Cerebellar nuclear complex (tissue), 1 donor: ENCODE measurements at places on chromosomes 4 and X.

DNA sequence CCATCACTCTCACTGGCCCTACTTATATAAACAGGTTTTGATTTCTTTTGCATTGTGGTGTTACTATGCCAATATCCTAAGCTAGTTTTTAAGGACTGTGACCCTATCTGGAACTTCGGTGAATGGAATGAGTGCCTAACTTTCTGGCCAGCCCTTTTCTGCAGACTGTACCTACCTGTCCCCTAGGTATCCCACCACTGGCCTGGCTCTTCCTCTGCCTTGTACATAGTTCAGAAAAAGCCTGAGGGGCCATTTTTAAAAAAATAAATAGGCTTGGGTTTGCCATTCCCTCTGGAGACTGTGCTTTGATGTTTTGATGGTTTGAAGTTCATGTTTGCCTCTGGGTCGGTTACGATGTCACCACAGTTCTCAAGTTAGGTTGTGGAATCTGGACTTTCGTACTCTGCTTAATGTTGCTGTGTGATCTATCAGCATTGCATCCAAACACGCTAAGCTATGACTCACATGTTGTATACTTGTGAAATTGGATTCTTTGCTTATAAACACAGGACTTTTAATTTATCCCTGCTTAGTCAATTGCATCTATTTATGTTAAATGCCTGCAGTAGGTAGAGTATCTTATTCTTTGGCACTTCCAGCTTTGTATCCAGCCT, 182.0 kb downstream of the ANKRD50 start:
- DNase-seq, result no peak

DNA sequence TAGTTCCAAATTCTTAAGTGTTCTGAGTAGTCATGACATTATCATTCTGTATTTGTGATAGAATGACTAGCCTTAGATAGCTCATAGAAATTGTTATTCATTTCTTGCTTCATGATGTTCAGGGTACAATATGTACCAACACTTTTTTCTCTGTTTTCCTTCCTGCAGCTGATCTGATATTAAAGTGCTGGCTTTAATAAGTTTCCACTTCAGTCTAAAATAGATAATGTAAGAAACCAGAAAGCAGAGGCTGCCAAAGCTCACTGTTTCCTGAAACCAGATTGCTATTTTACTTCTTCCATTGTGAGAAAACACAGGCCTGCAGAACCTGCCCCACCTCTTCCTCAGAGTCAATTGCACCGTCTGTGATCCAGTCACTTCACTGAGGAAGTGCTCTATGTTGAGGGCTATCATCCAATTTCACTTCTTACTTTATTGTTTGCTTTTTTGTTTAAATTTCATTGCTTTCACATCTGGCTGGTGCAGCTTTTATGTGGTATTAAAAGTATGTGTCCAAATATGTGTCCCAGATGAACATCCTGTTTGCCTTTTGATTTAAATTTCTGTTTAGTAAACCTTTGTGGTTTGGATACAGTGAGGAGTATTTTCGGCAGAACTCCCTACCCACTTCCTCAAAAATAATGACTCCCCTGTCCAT, 652.1 kb downstream of the ANKRD50 start:
- DNase-seq, result no peak

GRCh38 chrX:12843061-12843667, 23.7 kb upstream of the TLR7 start:
- no peak for DNase-seq

GRCh38 chr4:82780752-82781231, 17.8 kb downstream of the SCD5 start:
- DNase-seq, result no peak

DNA sequence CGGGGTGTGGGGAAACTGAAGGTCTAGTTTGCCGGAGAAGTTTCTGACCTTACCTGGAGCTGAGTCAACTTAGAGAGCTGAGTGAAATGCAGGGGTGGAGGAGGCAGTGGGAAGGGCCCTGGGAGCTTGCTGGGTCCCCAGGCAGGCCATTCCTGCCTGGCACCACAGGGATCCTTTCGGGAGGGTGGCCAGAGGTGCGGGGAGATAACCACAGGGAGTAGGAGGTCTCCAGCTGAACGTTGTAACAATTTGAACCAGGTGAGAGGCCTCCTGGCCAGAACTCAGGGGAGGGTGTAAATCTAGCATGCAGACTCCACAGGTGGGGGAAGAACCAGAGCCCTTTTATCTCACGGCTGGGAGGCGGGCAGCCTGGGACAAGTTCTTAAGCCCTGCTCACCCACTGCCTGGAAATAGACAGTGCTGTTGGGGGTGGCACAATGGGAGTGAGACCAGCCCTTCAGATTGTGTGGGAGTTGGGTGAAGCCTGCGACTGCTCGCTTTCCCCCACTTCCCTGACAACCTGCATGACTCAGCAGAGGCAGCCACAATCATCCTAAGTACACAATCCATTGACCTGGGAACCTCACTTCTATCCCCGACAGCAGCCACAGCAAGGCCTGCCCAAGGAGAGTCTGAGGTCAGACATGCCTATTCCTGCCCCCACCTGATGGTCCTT, 247.4 kb downstream of the ADGRA3 start:
- no peak for DNase-seq

- DNase-seq, result no peak
Measured at GRCh38 chrX:39875834-39876628, 221.7 kb downstream of the BCOR start.

GRCh38 chr4:8289151-8289750, 19.7 kb downstream of the HTRA3 start:
- no peak for DNase-seq

DNA sequence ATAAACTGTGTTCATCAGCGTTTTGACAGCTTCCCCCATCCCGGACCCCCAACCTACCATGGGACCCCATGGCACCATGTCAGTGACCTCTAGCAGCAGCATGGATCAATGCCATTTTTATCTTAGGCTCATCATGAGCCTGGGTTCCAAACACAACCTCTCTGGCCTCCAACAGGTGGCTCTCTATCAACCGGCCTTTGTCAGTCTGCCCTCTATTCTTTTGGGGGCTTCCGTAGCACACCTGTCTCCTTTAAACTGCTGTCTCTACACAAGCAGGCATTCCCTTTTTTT, 721 bp upstream of the TMEM150C start:
- DNase-seq, result no peak
